A549 treated with CORT108297 at 1 μM for 4 hours (cell line): ENCODE measurements at places on chromosomes 3 and 15. TPM values are rescaled to one million over a fixed set of nuclear protein-coding genes. Genes with fewer than 3 reads are reported as not detected.

Gene STOML1
- 8.9 to 14.0 TPM (median 12.8 TPM) in 5 replicates for total RNA-seq

Gene EXD1
- total RNA-seq = not detected in 5 replicates

Gene DPPA2
- not detected in 5 replicates for total RNA-seq

Gene PLSCR5
- total RNA-seq = not detected in 5 replicates

Gene STAC
- total RNA-seq = 2.1 to 2.7 TPM (median 2.4 TPM) in 5 replicates

Gene GRIP2
- total RNA-seq = 1.1 to 2.2 TPM (median 1.9 TPM) in 5 replicates

Gene LRRC34
- total RNA-seq = not detected in 5 replicates

Gene ONECUT1
- 0.15 to 0.30 TPM (median 0.23 TPM) in 5 replicates for total RNA-seq

Gene CX3CR1
- 0.05 to 0.12 TPM (median 0.05 TPM) in 3 of 5 replicates, not detected in the others for total RNA-seq

Gene SLC24A5
- total RNA-seq = not detected in 5 replicates

Gene GASK1A
- not detected in 5 replicates for total RNA-seq

Gene RBP2
- not detected in 5 replicates for total RNA-seq

Gene LEKR1
- total RNA-seq = 0.54 to 1.1 TPM (median 0.68 TPM) in 5 replicates

Gene PAQR5
- 88.0 to 119 TPM (median 115 TPM) in 5 replicates for total RNA-seq

Gene C15orf62
- 0.05 to 0.08 TPM (median 0.08 TPM) in 5 replicates for total RNA-seq

Gene STARD5
- 1.5 to 2.3 TPM (median 2.0 TPM) in 5 replicates for total RNA-seq

Gene BOC
- 4.8 to 7.7 TPM (median 7.0 TPM) in 5 replicates for total RNA-seq

Gene PLSCR2
- total RNA-seq = not detected in 5 replicates

Gene COL6A5
- not detected in 5 replicates for total RNA-seq

Gene CAMK1
- 13.5 to 17.3 TPM (median 16.4 TPM) in 5 replicates for total RNA-seq

Gene EPHA3
- not detected in 5 replicates for total RNA-seq
